Inflammatory macrophage treated with lipopolysaccharide for 1 hour (primary cell): ENCODE measurements at places on chromosomes 3 and 15.

GRCh38 chr15:68249058-68249713 is 19.7 kb upstream of the CLN6 start:
- DNase-seq: peak; percentile 71

GRCh38 chr3:52544937-52545336 is 8.5 kb downstream of the UQCC5 start:
- no peak for DNase-seq

DNA sequence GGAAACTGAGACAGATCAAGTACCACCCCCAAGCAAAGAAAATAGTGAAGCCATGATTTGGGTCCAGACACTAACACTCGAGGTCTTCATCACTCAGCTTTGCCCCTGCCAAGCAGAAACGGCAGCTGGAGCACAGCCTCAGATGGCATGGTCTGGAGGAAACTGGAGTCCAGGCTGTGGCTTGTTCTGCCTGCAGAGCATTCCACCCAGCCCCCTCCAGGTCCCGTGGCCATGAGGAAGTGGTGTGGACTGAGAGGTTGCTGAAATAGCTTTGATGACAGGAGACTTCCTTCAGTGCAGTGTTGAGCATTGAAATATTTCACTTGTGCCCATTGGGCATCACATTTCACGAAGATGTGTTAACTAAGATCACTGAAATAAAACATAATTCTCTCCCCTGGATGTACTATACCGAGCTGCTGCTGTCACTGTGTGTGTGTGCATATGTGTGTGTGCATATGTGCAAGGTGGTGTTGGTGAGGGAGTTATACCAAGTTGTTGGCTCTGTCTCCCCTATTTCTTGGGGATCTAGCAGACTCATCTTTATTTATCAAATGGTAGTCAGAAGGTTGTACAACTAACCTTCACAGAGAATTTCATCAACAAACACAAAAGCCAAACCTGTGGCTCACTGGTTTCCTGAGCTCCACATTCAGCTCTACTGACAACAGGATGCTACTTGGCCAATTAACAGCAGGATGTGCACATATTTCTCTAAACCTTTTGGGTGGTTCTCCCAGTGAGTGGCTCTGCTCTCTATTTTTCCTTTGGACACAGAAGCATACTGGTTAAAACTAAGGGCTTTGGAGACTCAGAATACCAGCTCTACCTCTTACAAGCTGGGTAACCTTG is 660.1 kb upstream of the CFAP20DC start:
- DNase-seq: peak; percentile 57

DNA sequence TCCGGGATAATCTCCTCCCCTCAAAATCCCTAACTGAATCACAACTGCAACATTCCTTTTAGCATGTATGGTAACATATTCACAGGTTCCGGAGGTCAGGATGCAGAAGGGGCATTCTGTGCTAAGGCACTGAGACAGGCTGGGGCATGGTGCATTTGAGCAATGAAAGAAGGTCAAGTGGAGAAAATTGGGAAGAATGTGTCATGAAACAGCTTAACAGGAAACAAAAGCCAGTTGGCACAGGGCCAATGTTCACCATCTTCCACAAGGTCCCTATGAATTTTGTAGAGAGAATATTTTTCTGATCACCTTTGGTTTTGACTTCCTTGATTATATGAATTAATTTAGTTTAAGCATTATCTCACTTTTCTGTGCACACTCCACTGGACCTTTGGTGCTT is 587.7 kb upstream of the NR2F2 start:
- no peak for DNase-seq

- no peak for DNase-seq
Measured at GRCh38 chr3:148532326-148532725, 165.4 kb upstream of the AGTR1 start.

DNA sequence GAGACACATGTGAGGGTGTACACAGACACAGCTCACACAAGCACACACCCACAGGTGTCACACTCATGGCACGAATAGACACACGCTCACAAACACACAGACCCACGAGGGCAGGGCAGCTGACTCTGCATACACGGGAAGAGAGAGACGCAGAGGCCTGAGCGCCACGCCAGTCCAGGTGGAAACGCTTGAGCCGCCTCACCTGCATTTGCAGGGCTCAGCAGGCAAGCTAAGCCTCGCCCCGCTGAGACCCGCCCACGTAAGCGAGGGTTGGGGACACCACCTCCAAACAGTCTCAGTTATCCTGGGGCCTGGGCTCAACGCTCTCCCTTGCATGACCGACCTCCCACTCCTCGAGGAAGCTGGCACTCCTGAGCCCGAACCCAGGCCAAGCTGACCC is 73.2 kb downstream of the TLE3 start:
- DNase-seq: no peak
